Nephron progenitor cell (in vitro differentiated cells): ENCODE measurements at places on chromosomes 3 and 15.

- no peak for DNase-seq
Observed at GRCh38 chr3:464255-464654, 267.7 kb downstream of the CHL1 start.

DNA sequence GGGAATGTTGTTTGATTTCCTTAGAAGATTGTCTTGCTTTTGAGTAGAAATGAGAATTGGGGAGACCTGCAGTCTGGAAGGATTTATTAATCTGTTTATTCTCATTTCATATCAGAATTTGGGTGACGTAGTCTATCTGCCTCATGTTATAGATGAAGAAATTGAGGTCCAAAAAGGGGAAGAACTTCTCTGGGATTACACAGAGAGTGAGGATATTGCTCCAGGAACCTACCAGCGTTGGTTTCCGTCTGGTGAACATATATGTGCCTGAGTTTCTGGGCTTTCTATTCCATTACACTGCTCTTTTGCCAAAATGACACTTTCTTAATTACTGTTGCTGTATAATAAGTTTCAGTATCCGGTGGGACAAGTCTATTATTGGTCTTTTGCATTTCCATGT lies 51.8 kb downstream of the CTDSPL start:
- DNase-seq = no peak

DNA sequence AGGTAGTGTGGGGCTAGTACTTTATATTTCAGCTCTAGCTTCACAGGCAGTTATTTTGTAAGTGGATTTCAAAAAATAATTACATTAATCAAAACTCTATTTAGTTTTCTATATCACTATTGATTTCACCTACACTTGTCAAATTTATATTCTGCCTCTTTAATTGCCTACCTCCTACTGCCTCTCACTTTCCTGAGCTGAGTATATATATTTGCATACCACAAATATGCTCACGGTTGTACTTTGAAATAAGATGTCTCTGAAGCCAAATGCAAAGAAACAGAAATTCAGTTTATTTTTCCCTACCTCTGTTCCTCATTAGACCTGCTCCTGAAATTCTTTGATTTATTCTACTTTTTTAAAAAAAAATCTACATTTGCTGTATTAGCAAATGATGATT lies 309.3 kb upstream of the TGFBR2 start:
- DNase-seq = no peak

GRCh38 chr3:111414531-111414930 lies 127.5 kb upstream of the CD96 start:
- no peak for DNase-seq
